ENCODE measurements at places on chromosomes 7 and 10.
A peak's percentile ranks its signal among the peaks of the same experiment; 100 is the strongest.

- no peaks in the 10 kb centered on the region for H3K4me1 ChIP-seq
- H3K27ac ChIP-seq = no peak overlapping the region
- H3K36me3 ChIP-seq = no peaks in the 10 kb centered on the region
- no peak for DNase-seq
- H3K4me3 ChIP-seq = no peak overlapping the region
- H3K27me3 ChIP-seq = no peaks in the 10 kb centered on the region
Observed at GRCh38 chr10:127556916-127557315, 7.8 kb downstream of the NPS start.

DNA sequence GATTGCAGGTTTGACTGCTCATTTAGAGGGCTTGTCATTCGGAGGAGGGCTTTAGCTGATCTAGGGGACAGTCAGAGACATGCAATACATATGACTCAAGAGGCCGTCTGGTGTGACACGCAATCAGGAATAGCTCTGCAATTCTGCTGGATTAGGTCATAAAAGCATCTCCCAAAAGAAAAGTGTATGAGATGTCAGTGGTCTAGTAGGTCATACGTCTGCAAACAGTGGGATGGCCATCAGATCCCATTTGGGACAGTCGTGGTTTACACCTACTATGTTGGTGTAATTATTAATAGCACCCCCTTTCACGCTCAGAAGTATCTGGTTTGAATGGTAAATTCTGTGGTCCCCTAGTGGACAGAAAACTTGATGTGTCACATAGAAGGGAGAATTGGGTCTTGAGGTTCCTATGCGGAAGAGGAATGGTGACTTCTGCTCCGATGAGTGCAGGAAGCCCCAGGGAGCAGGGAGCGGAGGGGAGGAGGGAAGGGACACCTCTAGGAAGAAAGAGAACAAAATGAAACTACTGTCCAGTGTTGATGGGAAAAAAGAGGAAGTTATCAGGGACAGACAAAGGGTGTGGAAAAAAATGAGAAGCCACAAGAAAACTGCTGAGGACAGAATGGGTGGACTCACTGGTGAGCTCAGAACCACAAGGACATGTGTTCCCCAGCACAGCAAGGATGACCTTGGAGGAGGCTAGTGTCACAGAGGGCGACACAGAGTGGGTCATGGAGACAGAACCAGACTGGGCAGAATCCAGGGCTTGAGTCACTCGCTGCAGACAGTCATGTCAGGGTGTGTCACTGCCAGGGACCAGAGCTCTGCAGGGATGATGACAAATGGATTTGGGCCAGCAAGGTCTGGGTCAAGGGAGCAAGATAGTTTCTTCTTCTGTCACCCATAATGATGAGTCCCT lies 59.9 kb downstream of the MAP3K8 start:
- DNase-seq = peak; percentile 87
- H3K36me3 ChIP-seq = no peaks in the 10 kb centered on the region
- no peak overlapping the region for H3K4me3 ChIP-seq
- peak overlapping the region; percentile 71 for H3K27ac ChIP-seq
- no peaks in the 10 kb centered on the region for H3K27me3 ChIP-seq

GRCh38 chr10:92747600-92747999 lies 57.8 kb downstream of the HHEX start:
- H3K27me3 ChIP-seq = no peaks in the 10 kb centered on the region
- no peaks in the 10 kb centered on the region for H3K4me1 ChIP-seq
- no peak for DNase-seq
- H3K4me3 ChIP-seq = no peak overlapping the region
- no peaks in the 10 kb centered on the region for H3K36me3 ChIP-seq

DNA sequence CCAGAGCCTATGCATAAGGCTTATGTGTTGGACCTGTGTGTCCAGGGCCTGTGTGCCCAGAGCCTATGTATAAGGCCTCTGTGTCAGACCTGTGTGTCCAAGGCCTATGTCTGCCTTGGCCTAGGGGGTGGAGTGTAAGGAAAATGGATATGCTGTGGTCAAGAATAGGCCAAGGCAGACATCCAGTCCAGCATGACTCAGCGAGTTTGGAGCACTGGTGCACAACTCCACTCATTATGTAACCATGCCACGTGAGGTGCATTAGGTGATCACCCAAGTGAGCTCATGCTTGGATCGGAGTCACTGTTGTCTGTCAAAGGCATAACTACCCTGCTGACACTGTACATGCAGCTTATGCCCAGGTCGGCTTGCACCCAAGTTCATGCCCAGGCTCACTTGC lies 238.9 kb downstream of the CACNA2D1 start:
- H3K4me1 ChIP-seq = no peaks in the 10 kb centered on the region
- H3K27me3 ChIP-seq = no peaks in the 10 kb centered on the region
- no peaks in the 10 kb centered on the region for H3K36me3 ChIP-seq
- no peak for DNase-seq

DNA sequence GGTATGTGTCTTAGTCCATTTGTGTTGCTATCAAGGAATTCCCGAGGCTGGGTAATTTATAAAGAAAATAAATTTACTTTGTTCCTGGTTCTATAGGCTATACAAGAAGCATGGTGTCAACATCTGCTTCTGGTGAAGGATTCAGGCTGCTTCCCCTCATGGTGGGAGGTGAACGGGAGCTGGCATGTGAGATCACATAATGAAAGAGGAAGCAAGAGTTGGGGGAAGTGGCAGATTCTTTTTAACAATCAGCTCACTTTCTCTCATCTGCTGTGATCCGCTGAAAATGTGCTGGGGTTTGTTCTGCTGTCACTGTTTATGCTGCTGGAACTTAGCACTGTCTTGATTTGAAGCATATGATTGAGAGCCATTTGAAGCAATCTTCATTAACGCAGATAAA lies 730.0 kb upstream of the SORCS1 start:
- no peak for DNase-seq
- no peak overlapping the region for H3K27ac ChIP-seq
- H3K27me3 ChIP-seq = no peaks in the 10 kb centered on the region
- no peak overlapping the region for H3K4me3 ChIP-seq
- no peaks in the 10 kb centered on the region for H3K36me3 ChIP-seq

DNA sequence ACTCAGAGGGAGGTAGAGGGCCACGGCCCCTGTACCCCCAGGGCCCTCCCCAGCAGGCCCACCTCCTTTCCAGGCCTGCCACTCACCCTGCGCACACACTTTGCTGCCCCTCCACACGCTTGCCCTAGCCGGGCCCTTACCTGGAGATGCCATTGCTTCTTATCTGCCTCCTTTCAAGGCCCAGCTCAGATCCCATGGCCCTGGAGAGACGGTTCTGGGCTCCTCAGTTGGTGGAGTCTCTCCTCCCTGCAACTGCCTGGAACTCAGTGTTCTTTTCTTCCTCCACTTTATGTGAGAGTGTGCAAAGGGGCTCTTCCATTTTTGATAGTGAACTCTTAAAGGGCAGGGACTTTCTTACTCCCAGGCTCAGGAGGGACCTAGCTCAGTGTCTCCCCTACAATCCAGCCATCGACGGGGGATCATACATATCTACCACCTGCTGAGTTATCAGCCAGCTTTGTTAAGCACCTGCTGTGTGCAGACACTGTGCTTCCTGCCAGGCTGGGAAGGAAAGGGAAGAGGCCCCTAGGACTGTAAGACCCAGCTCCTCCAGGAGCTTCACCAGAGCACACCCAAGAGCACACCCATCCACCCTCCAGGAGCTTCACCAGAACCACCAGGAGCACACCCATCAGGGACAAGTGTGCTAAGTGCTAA lies 89.3 kb upstream of the MACROH2A2 start:
- no peak overlapping the region for H3K4me3 ChIP-seq
- no peak for DNase-seq
- no peaks in the 10 kb centered on the region for H3K4me1 ChIP-seq
- no peaks in the 10 kb centered on the region for H3K27me3 ChIP-seq
- no peaks in the 10 kb centered on the region for H3K36me3 ChIP-seq

GRCh38 chr7:151299940-151300645 lies 41.5 kb upstream of the NUB1 start:
- no peaks in the 10 kb centered on the region for H3K27me3 ChIP-seq
- peaks cover 18% of the 10 kb centered on the region for H3K4me1 ChIP-seq
- H3K36me3 ChIP-seq = no peaks in the 10 kb centered on the region
- H3K27ac ChIP-seq = no peak overlapping the region
- no peak for DNase-seq
- no peak overlapping the region for H3K4me3 ChIP-seq

DNA sequence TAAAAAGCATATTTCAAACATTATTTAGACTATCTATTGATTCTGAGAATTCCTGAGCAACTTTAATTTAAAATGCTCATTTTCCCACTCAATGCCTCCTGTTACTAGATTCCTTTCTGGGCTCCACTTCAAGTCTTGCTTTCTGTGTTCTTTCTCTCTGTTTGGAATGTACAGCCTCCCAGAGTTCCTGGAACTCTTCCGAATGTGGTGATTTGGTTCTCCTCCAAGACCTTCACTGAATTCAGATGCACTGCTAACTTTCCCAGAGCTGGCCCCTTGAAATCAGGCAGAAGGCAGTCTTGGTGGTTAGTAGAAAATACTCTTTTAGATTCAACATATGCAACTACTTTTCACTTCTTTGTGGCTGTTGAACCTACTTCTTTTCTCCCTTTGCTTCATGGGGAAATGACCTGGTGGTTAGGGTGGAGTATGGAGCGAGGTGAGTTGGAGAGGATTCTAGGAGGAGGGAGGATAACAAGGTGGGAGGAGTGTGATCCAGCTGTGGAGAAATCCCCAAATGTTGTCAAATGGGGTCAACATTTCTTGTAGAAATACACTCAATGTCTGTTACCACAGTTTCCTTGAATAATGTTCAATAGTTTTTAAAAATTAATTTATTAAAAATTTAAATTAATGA lies 27.9 kb upstream of the CCDC7 start:
- no peaks in the 10 kb centered on the region for H3K27me3 ChIP-seq
- H3K4me1 ChIP-seq = no peaks in the 10 kb centered on the region
- no peak overlapping the region for H3K27ac ChIP-seq
- H3K36me3 ChIP-seq = no peaks in the 10 kb centered on the region
- DNase-seq = no peak
- H3K4me3 ChIP-seq = no peak overlapping the region

DNA sequence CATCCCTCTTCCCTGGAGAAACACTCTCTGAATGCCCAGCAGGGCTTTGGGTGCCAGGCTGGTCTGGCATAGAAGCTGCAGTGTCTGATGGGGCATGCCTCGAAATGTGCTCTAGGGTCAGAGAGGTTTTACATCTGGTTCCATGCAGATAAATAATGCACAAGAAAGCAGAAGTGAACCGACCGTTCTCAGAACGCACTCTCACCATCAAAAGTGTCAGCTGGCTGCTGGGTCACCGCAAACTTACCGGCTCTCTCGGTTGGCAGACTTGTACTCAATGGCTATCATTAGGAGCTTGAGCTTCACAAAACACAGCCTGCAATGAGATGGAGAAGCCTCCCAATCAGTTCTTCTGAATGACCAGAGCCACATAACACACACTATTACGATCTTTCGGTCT lies 610.0 kb downstream of the KCNMA1 start:
- H3K27ac ChIP-seq = no peak overlapping the region
- no peak overlapping the region for H3K4me3 ChIP-seq

GRCh38 chr7:19107356-19108146 lies 9.9 kb downstream of the TWIST1 start:
- peak; percentile 47 for DNase-seq
- H3K4me1 ChIP-seq = peaks cover 5% of the 10 kb centered on the region
- H3K4me3 ChIP-seq = no peak overlapping the region
- no peaks in the 10 kb centered on the region for H3K36me3 ChIP-seq
- no peak overlapping the region for H3K27ac ChIP-seq

DNA sequence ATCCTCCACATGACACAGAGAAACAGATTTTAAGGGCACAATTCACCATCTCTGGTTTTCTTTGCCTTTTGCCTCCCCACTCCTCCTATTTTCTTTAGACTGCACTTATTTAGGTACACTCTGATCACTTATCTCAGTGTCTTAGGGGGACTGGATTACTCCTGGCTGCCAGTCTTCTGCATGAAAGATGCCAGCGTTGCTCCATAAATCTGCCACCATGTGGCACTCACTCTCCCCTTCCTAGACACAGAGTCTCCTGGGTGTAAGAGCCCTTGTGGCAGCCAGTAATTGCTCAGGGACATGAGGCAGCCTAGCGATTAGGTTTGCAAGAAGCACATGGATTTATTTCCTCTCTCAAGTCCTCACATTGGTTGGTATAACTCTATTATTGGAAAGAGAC lies 34.5 kb upstream of the RBM20 start:
- H3K4me1 ChIP-seq = no peaks in the 10 kb centered on the region
- H3K36me3 ChIP-seq = no peaks in the 10 kb centered on the region
- H3K27ac ChIP-seq = no peak overlapping the region
- H3K4me3 ChIP-seq = no peak overlapping the region

DNA sequence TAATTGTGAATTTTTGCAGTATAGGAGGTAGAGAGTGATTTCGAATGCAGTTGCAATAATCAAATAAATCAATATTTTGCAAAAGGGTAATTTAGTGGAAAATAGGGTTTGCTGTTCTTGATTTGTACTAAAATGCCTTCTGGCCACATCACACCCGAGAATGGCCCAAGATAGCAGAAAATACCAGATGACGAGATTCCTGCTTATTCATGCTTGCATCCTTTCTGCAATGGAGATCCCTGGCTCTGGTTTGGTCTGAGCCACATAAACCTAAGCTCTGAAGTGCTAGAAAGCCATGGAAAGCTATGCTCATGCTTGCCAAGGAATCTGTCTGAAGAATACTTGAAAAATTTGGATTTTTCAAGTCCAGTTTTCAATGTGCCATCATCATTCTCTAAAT lies 634.2 kb upstream of the COBL start:
- no peaks in the 10 kb centered on the region for H3K36me3 ChIP-seq
- no peaks in the 10 kb centered on the region for H3K27me3 ChIP-seq
- H3K4me1 ChIP-seq = no peaks in the 10 kb centered on the region
- no peak for DNase-seq
- no peak overlapping the region for H3K27ac ChIP-seq
- no peak overlapping the region for H3K4me3 ChIP-seq

DNA sequence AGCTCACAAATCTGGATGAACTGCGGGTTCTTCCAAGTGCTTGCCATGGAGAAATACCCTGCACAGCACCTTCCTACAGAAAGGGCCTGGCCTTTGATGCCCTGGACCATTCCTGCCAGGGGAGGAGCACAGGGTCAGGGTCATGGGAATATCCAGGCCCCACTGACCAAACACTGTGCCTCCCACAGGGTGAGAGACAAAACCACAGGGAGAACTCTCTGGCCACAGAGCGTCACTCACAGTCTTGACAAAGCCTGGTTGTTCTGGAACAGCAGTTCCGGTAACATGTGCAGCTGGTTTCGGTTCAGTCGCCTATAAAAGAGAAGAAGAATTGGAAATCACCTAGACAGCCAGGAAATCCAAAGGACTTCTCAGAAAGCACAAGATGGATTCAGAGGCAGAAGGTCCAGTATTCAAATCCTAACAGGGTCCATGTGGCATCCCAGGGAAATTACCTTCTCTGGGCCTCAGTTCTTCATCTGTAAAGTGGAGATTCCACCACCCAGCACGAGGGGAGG lies 28.1 kb downstream of the SLIT1 start:
- H3K36me3 ChIP-seq = no peaks in the 10 kb centered on the region
- H3K4me1 ChIP-seq = no peaks in the 10 kb centered on the region
- no peaks in the 10 kb centered on the region for H3K27me3 ChIP-seq

- H3K36me3 ChIP-seq = no peaks in the 10 kb centered on the region
- no peak overlapping the region for H3K4me3 ChIP-seq
- no peak for DNase-seq
- no peak overlapping the region for H3K27ac ChIP-seq
Observed at GRCh38 chr10:28833313-28833712, 156.0 kb downstream of the BAMBI start.

All from upper lobe of left lung (tissue), 6 donors.